ENCODE measurements at places on chromosomes 5 and 9.

GRCh38 chr9:84317563-84317962 is 23.0 kb downstream of the SLC28A3 start:
- no peak for DNase-seq

DNA sequence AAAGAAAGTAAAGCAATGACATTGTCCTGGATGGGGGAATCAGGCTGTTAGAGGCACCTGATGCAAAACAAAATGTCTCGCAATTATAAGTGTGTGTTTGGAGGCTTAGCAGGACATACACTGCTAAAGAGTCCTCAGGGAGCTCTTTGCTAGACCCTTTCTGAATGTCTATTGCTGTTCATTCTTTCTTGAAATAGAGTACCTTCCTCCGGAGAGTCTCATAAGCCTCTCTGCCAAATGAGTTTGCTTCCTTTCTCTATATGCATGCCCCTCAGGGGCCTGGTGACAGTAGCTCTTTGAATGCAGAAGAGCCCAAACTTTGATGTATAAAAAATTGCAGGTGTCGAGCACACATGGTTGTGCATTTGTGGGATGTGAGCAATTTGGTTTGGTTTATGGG is 26.4 kb upstream of the ADAMTSL1 start:
- DNase-seq, result no peak

DNA sequence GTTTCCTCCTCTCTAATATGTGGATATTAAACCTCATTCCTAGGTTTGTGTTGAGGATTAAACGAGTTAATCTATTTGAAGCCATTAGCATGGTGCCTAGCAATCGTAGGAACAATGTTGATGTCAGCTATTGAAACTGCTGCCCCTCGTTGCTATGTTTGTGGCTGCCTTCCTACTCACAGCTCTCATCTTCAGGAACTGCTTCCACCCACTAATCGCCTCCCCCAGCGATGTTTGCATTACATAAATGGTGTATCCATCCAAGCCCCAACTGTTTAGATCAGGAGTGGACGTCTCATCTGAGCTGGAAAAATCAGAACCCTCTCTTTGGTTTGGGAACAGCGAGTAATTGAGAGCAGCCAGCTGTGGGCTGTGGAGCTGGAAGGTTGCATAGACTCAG is 416.6 kb downstream of the ARHGEF28 start:
- no peak for DNase-seq

DNA sequence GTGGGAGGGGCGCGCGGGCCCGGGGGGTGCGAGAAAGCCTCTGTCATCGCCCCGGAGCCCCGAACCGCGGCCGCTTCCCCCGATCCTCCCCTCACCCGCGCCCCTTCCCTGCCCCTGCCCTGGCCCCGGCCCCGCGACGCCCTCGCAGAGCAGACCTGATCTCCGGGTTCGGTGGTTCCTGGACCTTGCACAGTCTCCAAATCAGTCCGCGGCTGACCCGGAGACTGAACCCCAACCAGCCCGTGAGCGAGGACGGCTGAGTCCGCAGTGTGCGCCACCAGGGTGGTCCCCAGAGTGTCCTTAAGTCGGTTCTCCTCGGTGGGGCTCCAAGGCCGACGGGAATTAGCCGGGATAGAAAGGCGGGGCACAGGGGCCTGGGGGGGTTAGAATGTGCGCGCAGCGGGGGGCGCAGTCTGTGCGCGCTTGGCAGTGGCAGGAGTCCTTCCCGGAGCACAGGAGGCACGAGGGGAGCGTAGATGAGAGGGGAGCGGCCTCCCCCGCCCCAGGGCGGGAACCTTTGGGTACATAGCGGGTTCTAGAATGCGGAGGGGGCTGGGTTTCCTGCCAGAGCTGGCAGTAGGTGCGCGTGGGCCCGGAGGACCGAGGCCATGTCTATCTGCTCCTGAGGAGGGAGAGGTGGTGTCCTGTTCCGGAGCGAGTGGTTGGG is 779 bp downstream of the PKN3 start:
- no peak for DNase-seq

GRCh38 chr5:78843436-78843835 is 141.7 kb downstream of the ARSB start:
- no peak for DNase-seq

GRCh38 chr9:135736979-135737839 is 35.2 kb downstream of the KCNT1 start:
- DNase-seq, result no peak

- DNase-seq, result no peak
Observed at GRCh38 chr5:76479973-76480667, 77.0 kb downstream of the IQGAP2 start.

DNA sequence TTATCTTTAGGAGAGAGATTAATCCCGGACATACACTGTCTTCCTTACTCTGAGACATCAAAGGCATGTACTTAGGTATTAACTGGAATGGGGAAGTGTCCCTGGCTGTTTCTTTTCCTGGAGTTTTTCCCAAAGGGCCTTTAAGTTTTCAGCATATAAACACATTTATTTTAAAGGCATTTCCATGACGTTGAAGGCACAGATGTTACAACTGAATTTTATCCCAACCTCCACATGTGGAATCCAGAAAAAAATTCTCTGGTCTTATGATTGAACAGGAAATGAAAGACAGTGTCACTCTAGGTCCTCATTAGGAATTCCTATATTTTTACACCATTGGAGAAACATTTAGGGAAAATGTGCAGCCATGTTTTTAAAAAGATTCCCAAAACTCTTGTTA is 41.6 kb upstream of the SHOC1 start:
- no peak for DNase-seq
